ENCODE measurements at places on chromosomes 16 and 17.

DNA sequence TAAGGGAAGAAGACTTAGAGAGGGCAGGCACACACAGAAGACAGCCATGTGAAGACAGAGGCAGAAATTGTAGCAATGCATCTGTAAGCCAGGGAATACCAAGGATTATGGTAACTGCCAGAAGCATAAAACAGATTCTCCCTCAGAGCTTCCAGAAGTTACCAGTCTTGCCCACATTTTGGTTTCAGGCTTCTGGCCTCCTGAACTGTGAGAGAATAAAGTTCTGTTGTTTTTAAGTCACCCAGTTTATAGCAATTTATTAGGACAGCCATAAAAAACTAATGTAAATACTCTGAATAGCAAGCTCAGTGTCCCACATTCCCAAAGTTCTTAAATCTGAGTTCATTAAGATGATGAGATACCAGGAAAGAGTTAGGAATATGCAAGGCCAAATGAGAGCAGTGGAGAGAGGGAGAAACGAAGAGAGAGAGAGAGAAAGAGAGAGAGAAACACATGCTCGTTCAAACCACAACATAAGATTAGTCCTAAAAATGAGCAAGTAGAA, 123.4 kb downstream of the HS3ST3A1 start:
- no peak for DNase-seq

- DNase-seq = no peak
These were observed 30.2 kb downstream of the MSI2 start for GRCh38 chr17:57286399-57287105.

GRCh38 chr17:17375841-17376240, 72.7 kb downstream of the NT5M start:
- DNase-seq = no peak

DNA sequence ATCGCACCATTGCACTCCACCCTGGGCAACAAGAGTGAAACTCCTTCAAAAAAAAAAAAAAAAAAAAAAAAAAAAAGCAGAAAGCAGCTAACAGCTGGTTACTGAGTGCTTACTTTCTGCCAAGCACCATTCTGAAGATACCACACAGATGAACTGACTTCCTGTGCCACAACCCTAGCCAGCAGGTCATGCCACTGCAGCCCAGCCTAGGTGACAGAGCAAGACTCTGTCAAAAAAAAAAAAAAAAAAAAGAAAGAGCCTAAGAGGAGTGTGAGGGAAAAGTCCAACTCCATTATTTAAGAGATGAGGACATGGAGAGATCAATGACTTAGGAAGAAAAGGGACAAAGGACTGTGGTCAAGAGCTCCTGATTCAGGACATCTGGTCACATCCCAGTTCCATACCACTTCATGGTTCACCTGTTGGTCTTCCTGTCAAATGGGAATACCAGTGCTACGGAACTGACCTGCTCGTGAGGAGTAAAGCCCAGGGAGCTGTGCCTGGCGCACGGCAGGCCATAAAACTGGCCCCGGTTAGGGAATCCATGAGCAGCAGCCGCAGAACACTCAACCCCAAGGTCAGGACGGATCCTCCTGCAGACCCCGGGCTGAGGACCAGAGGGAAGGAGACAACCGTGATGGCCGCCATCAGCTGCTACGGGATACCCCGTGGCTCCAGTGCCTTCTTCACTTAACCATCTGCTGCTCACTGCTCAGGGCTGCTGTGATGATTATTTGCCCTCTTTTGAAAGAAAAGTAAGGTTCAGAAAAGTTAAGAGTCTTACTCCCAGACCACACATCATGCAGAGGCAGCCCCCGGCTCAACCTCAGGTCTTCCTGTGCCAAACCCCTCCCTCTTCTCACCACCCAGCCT, 950 bp downstream of the KLHDC4 start:
- no peak for DNase-seq

DNA sequence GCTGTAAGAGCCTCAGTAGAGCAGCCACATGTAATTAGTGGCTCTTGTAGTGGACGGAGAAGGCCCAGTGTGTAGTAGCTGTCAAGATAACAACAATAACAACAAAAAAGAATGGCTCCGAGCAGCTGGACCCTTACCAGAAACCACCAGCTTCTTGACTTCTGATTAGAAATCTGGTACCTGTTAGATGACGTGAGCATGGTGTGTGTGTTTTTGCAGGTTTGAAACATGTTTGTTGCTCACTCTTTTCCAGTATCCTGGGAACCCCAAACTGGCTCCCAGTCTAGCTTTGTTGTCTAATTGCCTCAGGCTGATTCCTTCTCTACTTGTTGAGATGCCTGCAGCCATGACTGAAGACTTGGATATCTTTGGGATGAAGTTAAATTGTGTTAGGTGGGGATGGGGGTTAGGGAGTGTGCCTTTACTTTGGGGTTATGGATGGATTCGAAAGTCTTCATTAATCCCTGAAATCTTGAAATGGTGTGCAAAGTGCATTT, 21.0 kb downstream of the IGF2BP1 start:
- no peak for DNase-seq

- no peak for DNase-seq
These were observed 30.0 kb downstream of the SF3B3 start for GRCh38 chr16:70553645-70554044.

GRCh38 chr16:30948667-30949649, at the start of gene ORAI3:
TSS of gene ORAI3 (plus strand) at chr16:30949068. CDS start at chr16:30949290, 222 bp downstream.
- no peak for DNase-seq

- DNase-seq = no peak
These were observed 18.7 kb downstream of the ZNF200 start for GRCh38 chr16:3216263-3216640.

Measured in cortex of kidney (tissue), 1 donor.